ENCODE measurements at places on chromosomes 1 and 21.
A peak's percentile ranks its signal among the peaks of the same experiment; 100 is the strongest.

DNA sequence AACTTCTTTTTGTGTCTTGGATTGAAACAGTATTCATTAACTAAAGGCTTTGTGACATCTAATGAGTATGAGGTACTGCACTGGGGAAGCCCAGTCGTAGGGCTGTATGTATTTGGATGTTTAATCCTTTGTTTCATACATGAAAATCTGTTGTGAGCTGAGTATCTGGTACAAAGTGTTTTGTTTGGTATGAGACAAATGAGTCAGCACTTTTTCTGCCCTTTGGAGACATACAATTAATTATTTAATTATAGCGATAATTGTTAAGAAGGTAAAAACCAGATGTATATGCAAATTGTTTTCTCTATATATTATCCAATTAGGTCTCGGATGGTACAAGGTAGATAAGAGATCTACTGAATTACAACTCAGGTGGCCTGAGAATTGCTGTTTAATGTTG lies 36.3 kb downstream of the MARK1 start:
- no peak for DNase-seq

- no peak for DNase-seq
These were observed 7.4 kb downstream of the PLEKHM2 start for GRCh38 chr1:15691434-15692032.

DNA sequence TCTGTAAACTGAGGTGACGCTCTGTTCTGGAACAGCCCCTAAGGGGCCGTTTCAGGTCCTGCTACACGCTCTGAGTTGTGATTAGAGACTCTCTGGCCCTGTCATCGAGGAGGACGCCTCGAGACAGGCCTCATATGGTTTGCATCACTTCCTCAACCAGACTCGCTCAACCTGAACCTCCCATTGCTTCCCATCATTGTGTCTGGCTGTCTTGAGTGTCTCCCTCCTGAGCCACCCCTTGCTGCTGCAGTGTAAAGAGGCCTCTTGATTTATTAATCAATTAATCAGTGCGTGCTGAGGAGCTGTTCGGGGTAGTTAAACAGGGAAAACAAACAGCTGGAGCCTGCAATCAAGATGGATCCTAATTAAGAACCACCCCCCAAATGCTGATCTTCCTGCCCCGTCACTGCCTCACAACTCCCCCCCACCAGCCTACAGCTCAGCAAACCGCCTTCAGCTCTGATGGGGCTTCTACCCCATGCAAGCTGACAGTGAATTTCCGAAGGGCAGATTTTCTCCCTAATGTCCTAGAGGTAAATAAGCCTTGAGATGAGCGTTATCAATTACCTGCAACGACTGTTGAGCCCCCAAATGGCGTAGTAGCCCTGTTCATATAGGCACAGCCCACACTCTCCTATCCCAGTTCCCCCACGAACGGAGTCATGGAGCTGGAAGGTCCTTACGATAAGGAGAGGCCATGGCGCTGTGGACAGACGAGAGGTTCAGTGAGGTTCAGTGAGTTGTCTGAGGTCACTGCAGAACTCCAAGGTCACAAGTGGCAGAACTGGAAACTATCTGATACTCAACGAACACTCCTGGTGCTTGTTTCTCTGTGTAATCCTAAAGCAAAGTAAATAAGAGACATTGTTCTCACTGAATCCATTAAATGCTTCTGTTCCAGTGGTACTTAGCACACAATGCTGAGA lies 210.6 kb downstream of the KIF26B start:
- DNase-seq, result no peak

GRCh38 chr21:40146216-40146837 lies 279.1 kb downstream of the PCP4 start:
- no peak for DNase-seq

GRCh38 chr1:115224636-115225035 lies 113.4 kb downstream of the NGF start:
- no peak for DNase-seq

DNA sequence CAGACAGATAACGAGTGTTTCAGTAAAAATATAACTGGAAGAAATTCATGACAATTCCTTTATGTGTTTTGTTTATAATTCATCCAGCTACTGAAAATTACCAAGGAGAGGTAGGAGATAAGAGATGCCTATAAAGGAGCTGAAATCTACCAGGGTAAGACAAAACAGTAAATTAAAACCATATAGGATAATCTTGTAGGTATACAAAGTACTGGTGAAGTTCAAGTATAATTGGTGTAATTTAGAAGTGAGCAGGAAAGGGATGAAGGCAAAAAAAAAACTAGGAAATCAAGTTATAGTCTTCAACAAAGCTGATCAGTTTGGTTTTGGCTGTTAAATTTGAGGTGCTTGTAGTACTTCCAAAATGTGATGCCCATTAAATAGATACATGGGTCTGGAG lies 1.2 kb upstream of the WARS2 start:
- DNase-seq, result no peak

DNA sequence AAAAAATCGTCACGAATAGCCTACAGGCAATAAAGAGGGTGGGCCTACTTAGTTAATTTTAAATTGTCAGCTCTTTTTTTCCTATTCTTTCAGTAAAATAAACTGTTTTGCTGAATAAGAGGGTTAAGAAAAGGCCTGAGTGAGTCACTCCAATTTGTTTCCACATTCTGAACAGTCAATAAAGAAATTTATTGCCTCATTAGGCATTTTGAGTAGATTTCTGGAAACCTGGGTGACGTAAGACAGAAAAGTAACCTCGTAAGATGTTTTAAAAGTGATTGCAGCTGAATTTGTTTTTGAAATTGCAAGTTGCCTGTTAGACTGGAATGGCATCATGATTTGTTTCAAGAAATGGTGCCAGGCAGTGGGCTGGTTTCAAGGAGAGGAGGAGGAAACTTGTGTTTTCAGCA lies 439.3 kb downstream of the USP25 start:
- DNase-seq, result no peak

DNA sequence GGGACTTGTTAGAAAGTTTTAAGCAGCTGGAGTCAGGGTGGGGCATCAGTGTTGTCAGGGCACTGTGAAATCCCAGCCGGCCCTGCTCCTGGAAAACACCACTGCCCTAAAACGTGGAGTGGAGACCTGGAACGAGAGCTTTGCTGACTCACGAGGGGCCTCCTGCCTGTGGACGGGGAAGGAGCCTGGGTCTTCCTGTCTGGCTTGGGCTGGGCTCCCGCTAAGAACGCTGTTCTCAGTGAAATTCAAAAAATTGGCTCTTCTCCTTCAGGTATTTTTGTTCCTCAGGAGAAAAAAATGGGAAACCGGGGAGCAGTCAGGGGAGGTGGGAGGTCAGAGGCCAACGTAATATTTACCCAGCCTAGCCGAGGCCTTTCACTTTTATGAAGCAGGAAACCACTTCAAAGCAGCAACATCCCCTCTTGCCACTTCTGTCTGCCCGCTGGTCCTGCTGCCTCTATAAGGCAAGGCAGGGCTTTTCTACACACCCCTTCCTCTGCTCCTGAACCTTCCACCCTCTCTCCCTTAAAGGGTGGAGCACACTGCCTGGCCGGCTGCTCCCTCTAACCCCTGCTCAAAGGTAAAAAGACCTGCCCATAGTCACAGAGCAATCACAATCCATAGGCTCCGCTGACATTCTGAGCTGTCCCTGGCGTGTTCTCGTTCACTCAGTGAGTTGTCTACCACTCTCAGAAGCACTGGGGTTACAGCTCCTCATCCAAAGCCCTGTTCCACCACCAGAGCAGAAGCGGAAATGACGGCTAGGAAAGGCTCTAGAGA lies 8.0 kb downstream of the PLXNA2 start:
- DNase-seq, result no peak

- no peak for DNase-seq
These were observed 27.2 kb upstream of the FAM3B start for GRCh38 chr21:41289431-41289830.

- DNase-seq, result no peak
These were observed 66.3 kb upstream of the LRRC8D start for GRCh38 chr1:89754518-89754917.

GRCh38 chr1:24870551-24871195 lies 59.4 kb downstream of the RUNX3 start:
- DNase-seq, result no peak

DNA sequence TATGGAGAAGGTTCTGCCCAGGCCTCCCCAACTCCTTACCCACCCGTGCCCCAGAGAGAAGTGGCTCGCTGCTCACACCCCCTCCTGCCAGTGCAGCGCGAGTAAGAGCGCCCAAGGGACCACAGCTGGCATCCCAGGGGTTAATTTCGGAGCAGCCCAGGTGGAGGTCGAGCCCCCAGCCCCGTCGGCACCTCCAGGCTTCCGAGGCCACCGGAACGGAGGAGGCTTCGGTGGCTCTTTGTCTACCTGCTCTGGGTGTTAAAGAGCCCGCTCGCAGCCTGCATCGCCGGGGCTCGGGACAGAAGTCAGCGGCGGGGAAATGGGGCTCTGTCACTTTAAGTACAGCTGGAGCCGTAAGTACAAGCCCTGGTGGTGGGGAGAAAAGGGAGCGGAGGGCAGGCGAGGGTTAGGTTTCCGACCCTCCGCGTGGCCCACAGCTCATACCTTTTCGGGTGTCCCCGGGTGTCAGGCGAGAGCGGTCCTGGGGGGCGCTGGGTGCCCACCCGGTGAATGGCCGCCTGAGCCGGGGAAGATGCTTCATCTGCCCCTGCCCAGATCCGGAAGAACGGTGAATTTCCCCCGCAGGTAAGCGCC lies 89.4 kb upstream of the IPO9 start:
- DNase-seq, result peak; percentile 42

DNA sequence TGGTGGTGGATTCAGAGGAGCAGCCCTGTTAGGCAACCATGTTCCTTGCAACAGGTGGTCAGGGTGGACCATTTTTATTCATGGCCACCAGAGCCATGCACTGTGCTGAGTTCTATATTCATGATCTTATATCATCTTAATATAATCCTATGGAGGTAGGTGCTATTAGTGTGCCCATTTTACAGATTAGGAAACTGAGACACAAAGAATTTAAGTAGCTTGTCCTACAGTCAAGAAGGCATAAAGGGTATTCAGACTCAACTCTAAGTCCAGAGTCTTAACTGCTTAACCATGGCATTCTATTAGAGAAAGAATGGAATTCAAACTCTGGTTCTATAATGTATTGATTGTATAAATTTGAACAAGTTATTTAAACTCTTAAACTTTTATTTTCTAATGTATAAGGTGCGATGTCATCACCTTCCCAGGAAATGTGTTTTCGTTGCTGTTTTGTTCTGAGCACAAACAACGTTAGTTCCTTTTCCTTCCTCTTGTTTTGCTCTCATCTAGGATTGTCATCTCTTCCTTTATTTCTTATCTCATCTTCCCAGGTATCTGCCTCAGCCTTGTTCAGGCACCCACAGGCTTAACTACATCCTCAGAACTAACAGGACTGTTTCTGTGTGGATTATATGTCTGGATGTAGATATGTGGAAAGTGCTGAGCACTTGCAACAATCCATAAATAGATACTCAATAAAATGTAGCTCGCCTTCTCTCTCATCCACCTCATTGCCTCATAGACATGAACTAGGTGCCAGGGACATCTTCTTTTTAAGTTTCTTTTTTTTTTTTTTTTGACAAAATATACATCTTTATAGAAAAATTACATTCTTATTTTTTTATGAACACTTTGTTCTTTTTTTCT lies 207.1 kb downstream of the NFIA start:
- DNase-seq, result no peak

DNA sequence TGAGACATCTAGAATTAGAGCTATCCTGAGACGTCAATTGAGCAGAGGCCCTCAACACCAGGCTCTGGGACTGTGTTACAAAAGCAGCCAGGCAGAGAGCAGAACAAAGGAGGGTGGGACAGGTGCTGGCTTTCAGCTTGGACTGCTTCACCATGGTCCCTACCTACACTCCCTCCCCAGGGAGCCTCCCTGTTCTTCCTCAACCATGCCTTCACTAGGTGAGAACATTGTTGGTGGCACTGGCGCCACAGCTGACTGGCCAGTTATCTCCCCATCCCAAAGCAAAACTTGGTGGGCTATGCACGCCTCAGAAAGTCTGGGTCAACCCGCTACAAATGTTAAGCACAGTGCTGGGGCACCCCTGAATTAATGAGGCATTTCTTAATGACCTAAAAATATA lies 87.8 kb downstream of the NMNAT2 start:
- no peak for DNase-seq
